Neural crest cell (in vitro differentiated cells): ENCODE measurements at places on chromosomes 2 and 18. TPM values are rescaled to one million over a fixed set of nuclear protein-coding genes. Genes with fewer than 3 reads are reported as not detected.

The MDH1B gene
- total RNA-seq = 2.0 and 4.6 TPM in 2 replicates

The PRSS56 gene
- total RNA-seq = 52.4 and 54.2 TPM in 2 replicates

The MEIS1 gene
- total RNA-seq = 101 and 107 TPM in 2 replicates

The IHH gene
- total RNA-seq = 0.16 TPM in 1 of 2 replicates, not detected in the other
